ENCODE measurements at places on chromosomes 2 and 18.

GRCh38 chr2:186977433-186978045 lies 128.6 kb upstream of the ZSWIM2 start:
- no peak for DNase-seq

DNA sequence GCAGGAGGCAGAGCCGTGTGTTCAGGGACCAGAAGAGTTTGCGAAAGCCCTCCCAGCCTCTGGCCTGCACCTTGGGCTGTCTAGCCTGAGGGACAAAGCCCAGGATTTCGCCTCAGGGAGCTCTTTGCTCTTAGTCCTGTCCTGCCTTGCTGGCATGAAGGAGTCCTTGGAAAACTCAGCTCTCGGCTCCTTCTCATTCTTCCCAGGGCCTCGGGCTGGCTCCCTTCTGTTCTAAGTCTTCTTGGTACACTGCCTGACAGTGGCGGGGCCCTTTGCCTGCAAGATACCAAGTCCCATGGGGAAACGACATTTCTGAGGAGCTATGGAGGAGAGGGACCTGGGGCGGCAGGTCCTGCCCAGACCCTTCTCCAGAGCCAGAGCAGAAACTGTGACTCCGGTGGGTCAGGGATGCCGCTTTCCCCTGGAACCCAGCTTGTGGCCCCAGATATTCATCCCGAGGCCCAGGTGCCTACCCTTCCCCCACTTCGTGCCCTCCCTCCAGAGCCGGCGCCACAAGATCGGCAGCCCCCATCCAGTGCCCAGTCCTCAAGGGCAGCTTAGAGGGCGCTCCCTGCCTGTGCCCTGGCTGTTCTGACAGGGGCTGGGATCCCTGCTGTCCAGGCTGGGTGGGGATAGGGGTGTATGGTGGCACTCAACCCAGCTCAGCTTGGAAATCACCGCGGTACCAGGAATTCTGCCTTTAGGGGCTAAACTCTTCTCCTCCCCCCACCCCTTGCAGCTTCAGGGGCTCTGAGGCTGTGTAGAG lies 5.5 kb upstream of the CYP26B1 start:
- DNase-seq: no peak

GRCh38 chr2:229410946-229411345 lies 139.9 kb upstream of the PID1 start:
- no peak for DNase-seq

DNA sequence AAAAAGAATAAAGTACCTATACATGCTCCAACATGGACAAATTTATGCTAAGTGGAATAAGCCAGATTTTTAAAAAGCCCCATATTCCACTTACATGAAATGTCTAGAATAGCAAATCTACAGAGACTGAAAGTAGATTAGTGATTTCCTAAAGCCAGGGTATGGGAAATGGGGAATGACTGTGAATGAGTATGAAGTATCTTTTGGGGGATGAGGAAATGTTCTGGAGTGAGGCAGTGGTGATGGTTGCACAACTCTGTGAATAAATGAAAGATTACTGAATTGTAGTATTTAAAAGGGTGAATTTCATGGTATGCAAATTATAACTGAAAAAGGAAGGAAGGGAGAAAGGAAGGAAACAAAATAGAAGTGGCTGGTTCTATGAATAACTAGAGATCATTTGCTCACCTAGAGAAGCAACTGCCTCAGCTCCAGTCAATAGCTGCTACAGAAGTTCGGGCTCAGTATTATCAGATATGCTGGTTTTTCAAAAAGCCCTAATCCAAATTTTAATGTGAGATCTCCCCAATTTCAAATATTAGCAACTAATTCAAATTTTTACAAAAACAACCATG lies 39.3 kb downstream of the MAP3K2 start:
- no peak for DNase-seq

DNA sequence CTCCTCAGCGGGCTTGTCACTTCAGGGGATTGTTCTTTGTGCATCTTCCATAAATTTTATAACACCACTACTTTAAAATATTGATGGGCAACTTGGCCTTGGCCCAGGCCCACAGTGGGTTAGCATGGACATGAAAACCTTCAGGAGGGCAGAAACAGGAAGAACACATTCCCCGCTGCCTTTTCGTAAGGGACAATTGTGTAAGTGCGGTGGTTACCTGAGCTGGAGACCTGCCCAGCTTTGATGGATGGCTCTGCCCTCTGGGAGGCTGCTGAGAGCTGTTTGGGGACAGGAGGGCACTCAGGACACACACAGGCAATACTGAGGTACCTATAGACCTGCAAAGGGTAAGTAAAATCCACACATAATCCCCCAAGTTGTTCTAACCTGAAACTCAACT lies 46.8 kb downstream of the FECH start:
- no peak for DNase-seq

GRCh38 chr2:241081643-241082340 lies 20.3 kb downstream of the MTERF4 start:
- no peak for DNase-seq

- DNase-seq: no peak
Measured at GRCh38 chr18:10061566-10062140, 147.8 kb downstream of the VAPA start.

DNA sequence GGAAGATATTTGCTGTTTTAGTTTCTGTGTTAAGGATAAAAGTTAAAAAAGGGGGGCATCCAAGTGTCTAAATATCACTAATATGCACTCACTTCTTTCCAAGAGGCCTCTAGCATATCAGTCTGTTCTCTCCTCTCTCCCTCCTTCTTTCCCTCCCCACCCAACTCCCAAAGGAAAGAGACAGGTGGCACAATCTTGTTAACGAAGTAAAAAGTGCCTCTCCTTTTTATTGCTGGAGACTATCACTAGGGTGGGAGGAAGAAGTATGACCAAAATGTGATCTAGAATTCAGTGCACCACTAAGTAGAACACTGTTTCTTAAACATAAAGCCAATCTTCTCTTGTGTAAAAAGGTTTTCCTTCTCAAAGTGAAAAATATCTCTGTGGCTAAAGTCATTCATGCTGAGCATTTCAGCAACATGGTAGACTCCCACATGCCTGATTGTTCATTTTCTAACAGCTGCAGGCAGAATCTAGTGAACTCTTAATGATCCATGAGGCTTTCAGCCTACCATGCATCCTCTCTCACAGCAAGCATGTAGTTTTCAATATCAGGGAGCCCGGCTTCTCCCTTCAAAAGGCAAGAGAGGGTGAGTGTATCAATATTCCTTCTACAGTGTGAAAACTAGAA lies 39.5 kb downstream of the RNU4ATAC start:
- DNase-seq: no peak

DNA sequence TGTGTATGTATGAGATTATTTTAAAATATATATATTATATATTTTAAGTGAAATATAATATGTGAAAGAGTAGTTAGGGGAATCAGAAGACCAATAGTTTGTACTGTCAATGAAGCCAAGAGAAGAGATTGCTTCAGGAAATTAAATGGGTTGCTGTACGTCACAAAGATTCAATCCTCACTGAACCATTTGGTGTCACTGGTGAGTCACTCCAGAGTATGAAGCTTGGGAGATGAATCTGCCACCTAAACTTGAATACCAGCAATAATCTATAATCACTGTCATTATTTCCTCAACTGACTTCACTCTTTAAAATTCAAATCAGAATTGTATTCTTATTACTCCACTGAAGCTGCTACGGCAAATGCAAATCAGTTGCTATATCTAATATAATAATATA lies 41.9 kb upstream of the SCN9A start:
- no peak for DNase-seq

DNA sequence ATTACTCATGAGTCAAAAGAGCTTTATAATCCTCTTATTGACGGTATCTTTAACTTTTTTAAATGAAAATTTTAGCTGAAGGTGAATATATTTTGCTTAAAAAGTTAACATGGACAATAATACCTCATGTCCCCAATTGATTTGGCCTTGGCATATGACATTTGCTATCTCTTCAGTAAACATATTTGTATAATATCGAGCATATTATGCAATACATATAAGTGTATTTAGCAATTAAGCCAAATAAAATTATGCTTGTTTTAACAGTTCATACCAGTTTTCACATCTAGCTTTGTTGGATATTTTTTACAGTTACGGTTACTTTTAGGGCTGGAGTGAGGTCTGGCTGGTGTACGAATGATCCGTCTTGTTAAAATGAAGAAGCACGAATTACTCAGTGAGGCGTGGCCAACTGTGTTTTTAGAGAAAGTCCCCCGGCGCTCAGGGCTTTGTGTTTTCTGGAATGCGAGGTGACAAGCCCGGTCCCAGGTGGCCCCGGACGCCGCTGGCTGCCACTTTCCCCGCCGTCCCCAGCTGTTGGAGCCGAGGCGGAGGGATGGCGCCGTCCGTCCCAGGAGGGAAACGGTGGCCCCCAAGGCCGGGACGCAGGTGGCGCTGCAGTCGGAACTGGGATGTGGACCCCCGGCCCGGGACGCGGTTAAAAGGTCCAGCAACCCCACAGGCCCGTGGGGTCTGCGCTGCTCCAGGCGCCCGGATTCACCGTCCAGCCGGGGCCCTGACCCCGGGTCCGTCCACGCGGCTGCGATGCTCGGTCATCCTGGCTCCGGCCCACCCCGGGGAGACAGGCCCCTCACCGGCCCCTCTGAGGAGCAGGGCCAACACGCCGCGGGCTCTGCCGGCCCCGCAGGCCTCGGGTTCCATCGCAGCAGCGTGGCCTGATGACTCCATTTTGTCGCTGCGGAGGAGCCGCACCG lies 41.3 kb downstream of the TMEM18 start:
- DNase-seq: no peak

DNA sequence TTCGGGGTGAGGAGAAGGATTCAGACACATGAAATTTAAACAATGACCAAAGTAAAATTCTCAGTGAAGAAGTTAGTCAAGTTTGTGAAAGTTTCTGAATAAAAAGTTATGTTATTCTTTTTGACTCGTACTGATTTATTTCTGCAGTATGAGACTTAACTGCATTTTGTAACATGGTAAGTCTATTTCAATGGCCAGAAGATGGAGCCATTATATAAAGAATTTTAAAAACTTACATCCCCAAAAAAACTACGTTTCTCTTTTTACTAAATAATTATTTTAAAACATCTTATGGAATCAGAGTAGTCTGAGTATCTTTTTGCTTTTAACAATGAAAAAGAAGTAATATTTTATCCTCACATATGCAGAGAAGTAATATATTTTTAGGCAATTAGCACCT lies 51.4 kb upstream of the SCN1A start:
- DNase-seq: no peak

GRCh38 chr2:40260437-40260836 lies 191.5 kb downstream of the SLC8A1 start:
- no peak for DNase-seq

DNA sequence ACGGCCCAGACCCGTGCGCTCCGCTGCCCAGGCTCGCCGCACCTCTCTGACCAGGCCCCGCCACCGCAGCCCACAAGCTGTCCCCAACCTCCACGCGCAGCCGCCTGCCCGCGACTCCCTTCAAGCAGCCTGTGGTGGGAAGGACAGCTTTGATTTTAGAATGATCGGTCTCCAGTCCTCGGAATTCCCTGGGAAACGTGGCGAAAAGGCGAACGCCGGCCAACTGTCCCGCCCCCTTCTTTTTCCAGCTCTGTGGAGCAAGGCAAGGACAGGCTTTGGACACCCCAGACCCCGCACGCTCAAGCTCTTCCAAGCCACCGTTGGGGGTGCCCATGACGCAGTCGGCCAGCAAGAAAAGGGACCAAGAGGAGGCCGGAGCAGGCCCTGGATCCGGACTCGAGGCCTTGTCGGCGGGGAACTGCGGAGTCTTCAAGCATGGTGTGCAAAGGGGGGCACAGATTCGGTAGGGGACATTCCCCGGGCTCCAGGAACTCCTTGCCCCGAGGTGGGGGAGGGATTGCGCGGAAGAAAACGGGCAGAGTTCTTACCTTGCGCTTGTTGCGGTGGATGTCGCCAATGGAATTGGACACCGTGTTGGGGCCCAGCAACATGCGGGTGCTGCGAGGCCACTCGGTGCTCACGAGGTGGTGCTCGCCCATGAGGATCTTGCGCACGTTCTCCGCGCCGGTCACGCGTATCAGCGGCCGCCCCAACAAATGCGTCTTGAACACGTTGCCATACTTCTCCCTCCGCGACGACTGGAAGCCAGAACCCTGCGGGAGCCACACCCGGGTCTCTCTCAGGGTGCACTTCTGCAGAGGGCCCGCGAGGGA lies 4.0 kb downstream of the CYP26B1 start:
- no peak for DNase-seq

DNA sequence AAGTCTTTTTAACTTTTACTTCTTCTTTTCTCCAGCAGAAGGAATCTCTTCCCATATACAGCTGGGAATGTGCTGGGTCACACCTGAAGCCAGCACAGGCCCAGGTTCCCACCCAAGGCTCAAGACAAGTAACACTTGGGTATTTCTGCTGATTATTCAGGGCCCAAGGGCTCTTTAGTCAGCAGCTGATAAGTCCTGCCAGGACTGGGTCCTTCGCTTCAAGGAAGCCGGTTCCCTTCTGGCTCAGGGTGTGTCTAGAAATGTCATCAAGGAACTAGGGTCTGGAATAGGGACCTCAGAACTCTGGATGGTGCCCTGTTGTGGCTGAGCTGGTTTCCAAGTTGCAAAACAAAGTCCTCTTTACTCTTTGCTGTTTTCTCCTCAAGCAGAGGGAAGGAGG lies 27.0 kb upstream of the SERPINB2 start:
- no peak for DNase-seq

- DNase-seq: no peak
Measured at GRCh38 chr2:211162911-211163310, 606.5 kb downstream of the CPS1 start.

GRCh38 chr2:193584522-193584938 lies 1389.8 kb upstream of the TMEFF2 start:
- DNase-seq: no peak

DNA sequence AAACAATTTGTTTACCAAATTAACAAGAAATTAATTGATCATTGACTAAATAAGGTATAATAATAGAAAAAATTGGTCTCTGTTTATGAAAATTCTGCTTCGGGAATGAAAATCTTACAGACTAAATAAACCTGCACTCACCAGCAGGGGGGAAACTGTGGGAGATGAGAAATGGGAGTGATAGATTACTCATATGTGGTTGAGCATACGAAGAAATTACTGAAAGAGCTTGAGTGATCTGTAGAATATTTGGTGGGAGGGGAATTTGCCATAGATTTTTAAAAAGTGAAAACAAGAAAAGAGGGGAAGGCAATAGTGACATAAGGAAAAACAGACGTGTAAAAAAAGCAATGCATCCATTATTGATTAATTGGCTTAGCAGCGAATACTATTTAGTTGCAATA lies 2.2 kb downstream of the HMSD start:
- DNase-seq: no peak

DNA sequence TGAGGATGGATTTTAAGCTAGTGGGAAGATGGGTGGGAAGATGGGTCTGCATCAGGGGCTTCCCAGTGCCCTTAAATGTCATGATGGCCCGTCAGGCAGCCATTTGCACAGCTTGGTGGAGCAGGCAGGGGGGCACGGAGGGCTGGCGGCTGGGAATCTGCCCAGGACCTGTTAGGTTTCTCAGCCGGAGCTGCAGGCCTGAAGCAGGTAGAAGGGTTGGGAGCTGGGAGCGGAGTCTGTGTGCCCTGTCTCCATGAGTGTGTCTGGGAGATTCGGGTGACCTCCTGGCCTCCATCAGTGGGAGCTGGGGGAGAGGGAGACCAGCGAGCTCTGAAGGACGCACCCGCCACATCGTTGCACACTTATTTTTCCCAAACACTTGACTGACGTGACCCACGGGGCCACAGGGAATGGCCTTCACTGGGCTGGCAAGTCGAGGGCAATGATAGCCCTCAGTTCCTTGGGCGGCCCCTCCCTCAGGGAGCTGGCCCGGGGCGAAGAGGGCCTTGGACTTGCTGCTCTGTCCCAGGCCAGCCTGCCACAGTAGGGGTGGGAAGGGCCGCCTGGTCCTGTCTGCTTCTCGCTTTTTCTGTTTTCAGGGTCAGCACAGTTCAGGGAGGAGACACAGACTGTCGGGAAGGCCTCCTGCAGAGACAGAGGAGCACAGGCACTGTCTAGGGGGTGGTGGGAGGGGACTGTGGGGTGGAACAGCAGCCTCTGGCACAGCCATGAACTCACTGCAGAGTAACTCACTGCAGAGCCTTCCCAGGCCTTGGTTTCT lies 236.8 kb downstream of the ZBTB7C start:
- no peak for DNase-seq

All from effector memory CD8-positive, alpha-beta T cell (primary cell).